ENCODE measurements at places on chromosomes 6 and 20. TPM values are rescaled to one million over a fixed set of nuclear protein-coding genes. Genes with fewer than 3 reads are reported as not detected.
A peak's percentile ranks its signal among the peaks of the same experiment; 100 is the strongest.

DNA sequence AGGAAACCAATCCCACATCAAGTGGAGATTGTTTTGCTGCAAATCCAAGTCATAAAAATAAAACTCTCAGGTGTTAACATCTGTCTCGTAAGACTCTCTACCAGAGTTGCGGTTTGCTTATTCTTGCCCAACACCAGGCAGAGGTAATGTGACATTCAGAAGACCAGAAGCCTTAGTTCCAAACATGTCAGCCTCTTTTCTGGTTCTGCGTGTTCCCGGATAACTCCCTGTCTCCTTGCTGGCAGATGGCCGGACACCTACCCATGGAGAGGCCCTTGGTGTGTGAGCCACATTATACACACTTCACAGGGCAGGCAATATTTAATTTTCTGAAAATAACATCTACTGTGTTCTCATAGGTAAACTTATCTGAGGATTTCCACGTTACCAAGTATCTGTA is 73.4 kb downstream of the GMPR start:
- no peaks in the 10 kb centered on the region for H3K27me3 ChIP-seq
- peaks cover 22% of the 10 kb centered on the region for H3K36me3 ChIP-seq
- DNase-seq, result no peak

- H3K4me3 ChIP-seq, result no peak overlapping the region
- no peak overlapping the region for H3K27ac ChIP-seq
- no peaks in the 10 kb centered on the region for H3K36me3 ChIP-seq
- no peak for DNase-seq
- no peaks in the 10 kb centered on the region for H3K4me1 ChIP-seq
Measured at GRCh38 chr6:113403966-113404595, 453.1 kb upstream of the MARCKS start.

GRCh38 chr6:91487696-91488392 is 901.0 kb upstream of the MAP3K7 start:
- H3K4me1 ChIP-seq, result no peaks in the 10 kb centered on the region
- H3K27me3 ChIP-seq, result no peaks in the 10 kb centered on the region
- no peak overlapping the region for H3K27ac ChIP-seq
- no peak overlapping the region for H3K4me3 ChIP-seq

- peaks cover 86% of the 10 kb centered on the region for H3K36me3 ChIP-seq
- H3K27ac ChIP-seq, result peak overlapping the region; percentile 99
- H3K4me1 ChIP-seq, result peaks cover 58% of the 10 kb centered on the region
- H3K27me3 ChIP-seq, result no peaks in the 10 kb centered on the region
Measured at GRCh38 chr6:33271117-33271467, 584 bp downstream of the VPS52 start.

- no peak overlapping the region for H3K4me3 ChIP-seq
- H3K27me3 ChIP-seq, result peaks cover 4% of the 10 kb centered on the region
- no peak for DNase-seq
- H3K36me3 ChIP-seq, result no peaks in the 10 kb centered on the region
- no peaks in the 10 kb centered on the region for H3K4me1 ChIP-seq
- H3K27ac ChIP-seq, result no peak overlapping the region
Measured at GRCh38 chr6:4313044-4313686, 177.8 kb upstream of the ECI2 start.

GRCh38 chr20:19074828-19075516 is 137.5 kb upstream of the SLC24A3 start:
- no peaks in the 10 kb centered on the region for H3K27me3 ChIP-seq
- H3K4me1 ChIP-seq, result no peaks in the 10 kb centered on the region
- no peak overlapping the region for H3K27ac ChIP-seq
- no peak for DNase-seq
- no peaks in the 10 kb centered on the region for H3K36me3 ChIP-seq

GRCh38 chr6:162942866-162943265 is 215.1 kb downstream of the PACRG start:
- no peaks in the 10 kb centered on the region for H3K4me1 ChIP-seq
- no peak overlapping the region for H3K27ac ChIP-seq
- DNase-seq, result no peak
- no peak overlapping the region for H3K4me3 ChIP-seq
- no peaks in the 10 kb centered on the region for H3K27me3 ChIP-seq

DNA sequence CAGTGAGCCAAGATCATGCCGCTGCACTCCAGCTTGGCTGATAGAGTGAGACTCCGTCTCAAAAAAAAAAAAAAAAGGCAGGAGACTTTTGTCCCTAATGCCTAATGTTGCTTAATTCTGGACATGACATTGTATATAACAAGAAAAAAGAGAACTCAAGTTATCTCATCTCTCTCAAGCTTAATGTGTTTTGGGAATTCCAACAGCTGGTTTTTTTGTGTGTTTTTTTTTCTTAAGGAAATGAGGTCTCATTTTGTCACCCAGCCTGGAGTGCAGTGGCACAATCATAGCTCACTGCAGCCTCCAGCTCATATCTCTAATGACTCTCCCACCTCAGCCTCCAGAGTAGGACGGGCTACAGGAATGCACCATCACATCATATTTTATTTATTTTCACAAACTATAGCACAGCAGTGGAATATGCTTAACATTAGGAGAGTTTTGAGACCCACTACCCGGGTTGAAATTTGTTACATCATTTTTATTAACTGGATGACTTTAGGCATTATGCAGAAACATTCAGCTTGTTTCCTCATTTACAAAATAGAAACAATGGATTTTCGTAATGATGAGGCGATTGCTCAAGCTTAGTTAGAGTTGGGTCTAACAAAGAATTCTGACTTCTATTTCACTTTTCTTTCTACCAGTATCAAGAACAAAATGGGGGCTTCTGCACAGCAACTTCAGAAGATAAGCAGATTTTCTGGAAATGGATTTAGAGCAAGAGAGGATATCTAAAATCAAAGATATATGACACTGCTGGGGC is 104.1 kb upstream of the BTN3A2 start:
- H3K27me3 ChIP-seq, result no peaks in the 10 kb centered on the region
- H3K4me1 ChIP-seq, result peaks cover 6% of the 10 kb centered on the region
- no peak for DNase-seq
- H3K27ac ChIP-seq, result no peak overlapping the region
- no peak overlapping the region for H3K4me3 ChIP-seq

DNA sequence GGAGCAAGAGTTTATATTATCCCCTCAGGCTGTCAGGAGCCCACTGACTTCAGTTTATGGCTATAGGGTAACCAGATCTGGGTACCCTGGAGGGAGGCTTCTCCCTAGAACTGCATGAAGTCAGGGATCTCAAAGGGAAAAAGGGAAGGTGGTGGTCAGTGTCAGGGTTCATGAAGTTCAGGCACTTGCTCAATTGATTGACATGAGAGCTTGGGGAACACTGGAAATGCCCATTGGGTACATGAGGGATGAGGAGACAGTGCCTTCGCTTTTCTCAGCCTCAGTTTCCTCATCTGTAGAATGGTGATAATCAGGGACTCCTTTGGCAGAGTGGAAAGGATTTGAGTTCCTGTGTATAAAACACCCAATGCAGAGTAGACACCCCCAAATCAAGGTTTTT is 22.6 kb downstream of the SIRPA start:
- H3K36me3 ChIP-seq, result no peaks in the 10 kb centered on the region
- H3K4me3 ChIP-seq, result no peak overlapping the region
- DNase-seq, result no peak
- H3K27ac ChIP-seq, result no peak overlapping the region
- H3K4me1 ChIP-seq, result no peaks in the 10 kb centered on the region
- no peaks in the 10 kb centered on the region for H3K27me3 ChIP-seq

DNA sequence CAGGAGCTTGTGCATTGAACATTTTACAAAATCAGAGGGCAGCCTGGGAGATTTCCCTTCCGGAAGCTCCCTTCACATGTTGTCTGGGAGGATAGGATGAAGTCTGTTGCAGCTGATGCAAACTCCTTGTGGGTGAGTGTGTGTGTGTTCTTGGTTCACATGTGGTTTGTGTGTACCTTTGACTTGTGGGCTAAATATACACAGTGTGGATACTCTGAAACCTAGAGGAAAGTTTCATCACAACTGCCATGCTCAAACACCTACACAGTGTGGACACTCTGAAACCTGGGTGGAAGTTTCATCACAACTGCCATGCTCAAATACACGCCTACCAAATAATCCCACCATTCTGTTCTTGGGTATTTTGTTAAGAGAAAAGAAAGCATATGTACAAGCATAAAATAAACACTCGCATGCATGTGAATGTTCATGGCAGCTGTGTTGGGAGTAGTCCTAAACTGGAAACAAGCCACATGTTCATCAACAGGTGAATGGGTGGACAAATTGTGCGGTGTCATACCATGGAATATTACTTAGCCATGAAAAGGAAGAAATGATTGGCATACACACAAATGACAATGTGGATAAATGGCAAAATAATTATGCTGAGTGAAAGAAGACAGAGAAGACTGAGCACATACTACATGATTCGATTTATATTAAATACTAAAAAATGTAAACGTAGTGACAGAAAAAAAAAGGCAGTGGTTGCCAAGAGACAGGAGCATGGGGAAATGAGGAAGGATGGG is 1.8 kb downstream of the SCP2D1 start:
- H3K4me3 ChIP-seq, result no peak overlapping the region
- no peak overlapping the region for H3K27ac ChIP-seq
- no peak for DNase-seq
- H3K36me3 ChIP-seq, result no peaks in the 10 kb centered on the region

DNA sequence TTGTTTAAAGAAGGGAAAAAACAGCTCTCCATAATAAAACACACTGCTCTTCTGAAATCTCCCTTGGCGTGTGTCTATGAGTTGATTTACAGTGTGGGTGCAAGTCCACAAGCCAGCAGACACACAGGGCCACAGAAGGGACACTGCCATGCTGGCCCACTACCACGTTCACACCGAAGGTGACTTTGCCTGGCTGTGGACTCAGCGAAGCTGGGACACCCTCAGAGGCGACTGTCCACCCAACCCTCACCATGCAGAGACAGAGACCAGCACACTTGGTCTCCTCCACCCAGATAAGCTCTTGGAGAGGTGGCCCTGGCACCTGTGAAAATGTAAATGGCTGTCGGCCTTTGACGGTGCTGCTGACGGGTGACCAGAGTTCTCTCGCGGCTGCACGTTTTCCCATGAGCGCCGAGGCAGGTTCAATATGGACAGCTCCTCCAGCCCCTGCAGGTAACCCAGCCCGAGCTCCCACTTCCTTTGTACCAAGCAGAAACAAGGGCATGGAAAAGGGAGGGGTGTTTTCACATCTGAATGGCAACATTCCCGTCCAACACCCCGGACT is 78.0 kb downstream of the YTHDF1 start:
- DNase-seq, result no peak
- H3K4me1 ChIP-seq, result no peaks in the 10 kb centered on the region
- H3K27me3 ChIP-seq, result no peaks in the 10 kb centered on the region
- H3K4me3 ChIP-seq, result no peak overlapping the region

DNA sequence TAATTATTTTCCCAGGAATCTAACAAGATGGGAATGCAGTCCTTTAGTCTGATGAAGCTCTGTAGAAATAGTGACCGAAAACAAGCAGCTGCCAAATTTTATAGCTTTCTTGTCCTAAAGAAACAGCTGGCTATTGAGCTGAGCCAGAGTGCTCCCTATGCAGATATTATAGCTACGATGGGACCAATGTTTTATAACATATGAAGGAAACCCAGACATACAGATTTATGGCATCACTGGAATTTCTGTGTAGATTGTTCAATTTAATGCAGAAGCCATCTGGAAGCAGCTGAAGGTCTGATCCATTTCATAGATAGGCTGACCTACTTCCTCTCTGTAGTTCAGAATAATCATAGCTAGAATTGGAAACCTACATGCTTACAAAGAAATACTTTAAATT is 11.8 kb upstream of the SNPH start:
- H3K27me3 ChIP-seq, result peaks cover 27% of the 10 kb centered on the region
- H3K4me3 ChIP-seq, result no peak overlapping the region
- H3K36me3 ChIP-seq, result no peaks in the 10 kb centered on the region
- H3K4me1 ChIP-seq, result peaks cover 3% of the 10 kb centered on the region
- no peak overlapping the region for H3K27ac ChIP-seq
- DNase-seq, result no peak

- peaks cover 7% of the 10 kb centered on the region for H3K27me3 ChIP-seq
- no peak for DNase-seq
- no peak overlapping the region for H3K27ac ChIP-seq
- no peak overlapping the region for H3K4me3 ChIP-seq
- peaks cover 51% of the 10 kb centered on the region for H3K36me3 ChIP-seq
Measured at GRCh38 chr20:44196271-44196670, 9.3 kb upstream of the JPH2 start.

DNA sequence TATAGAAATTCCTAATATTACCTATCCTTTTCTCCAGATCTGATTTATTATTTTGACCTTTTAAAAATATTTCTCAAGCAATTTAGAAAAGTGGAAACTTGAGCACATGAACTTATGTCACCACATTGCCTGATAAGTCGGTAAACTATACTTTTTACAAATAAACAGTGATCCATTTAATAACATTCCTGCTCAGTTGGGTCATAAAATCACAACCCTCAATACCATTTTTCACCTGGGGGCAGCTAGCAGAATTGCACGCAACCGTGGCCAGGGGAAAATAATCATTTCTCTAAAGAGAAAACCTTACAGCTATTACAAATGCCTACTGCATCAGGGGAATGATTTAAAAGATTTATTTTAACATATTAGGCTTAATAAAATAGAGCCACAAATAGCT is 614.5 kb downstream of the PHF3 start:
- no peaks in the 10 kb centered on the region for H3K27me3 ChIP-seq
- no peak for DNase-seq
- H3K36me3 ChIP-seq, result no peaks in the 10 kb centered on the region
- no peak overlapping the region for H3K27ac ChIP-seq
- no peak overlapping the region for H3K4me3 ChIP-seq

DNA sequence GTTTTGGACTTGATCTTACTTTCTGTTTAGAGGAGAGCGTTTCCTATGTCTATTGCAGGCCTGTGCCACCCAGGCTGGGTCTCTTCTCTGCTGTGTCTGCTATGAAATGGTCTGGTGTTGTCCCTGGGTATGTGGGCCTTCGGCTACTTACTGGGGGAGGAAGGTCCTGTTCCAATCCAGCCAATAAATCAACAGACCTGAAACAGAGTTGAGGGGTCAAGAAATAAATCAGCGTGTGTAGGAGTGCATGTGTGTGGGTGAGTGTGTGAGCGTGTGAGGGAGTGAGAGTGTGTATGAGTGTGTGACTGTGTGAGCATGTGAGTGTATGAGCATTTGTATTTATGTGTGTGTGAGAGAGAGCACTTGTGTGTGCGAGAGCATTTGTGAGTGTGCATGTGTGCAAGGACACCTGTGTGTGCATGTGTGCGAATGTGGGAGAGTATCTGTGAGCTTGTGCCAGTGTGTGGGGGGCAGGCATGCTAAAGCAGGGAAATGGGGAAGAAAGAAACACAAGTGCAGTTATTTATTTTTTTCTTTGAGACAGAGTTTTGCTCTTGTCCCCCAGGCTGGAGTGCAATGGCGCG is 86.3 kb upstream of the PMEPA1 start:
- no peak overlapping the region for H3K4me3 ChIP-seq
- peaks cover 5% of the 10 kb centered on the region for H3K27me3 ChIP-seq
- no peaks in the 10 kb centered on the region for H3K4me1 ChIP-seq
- H3K27ac ChIP-seq, result no peak overlapping the region
- H3K36me3 ChIP-seq, result no peaks in the 10 kb centered on the region

Gene CST4
- not detected for total RNA-seq

Gene SALL4
- not detected for total RNA-seq

Gene PRICKLE4
- total RNA-seq, result not detected

Gene DTD1
- total RNA-seq, result 28.6 TPM

Gene HTR1B
- total RNA-seq, result not detected

Gene TSHZ2
- total RNA-seq, result 7.1 TPM

Gene BAG2
- 5.8 TPM for total RNA-seq

Gene CAGE1
- 0.08 TPM for total RNA-seq

Gene MCCD1
- total RNA-seq, result not detected

Gene PDYN
- not detected for total RNA-seq

Gene OR12D3
- total RNA-seq, result not detected

Gene GJA10
- 3.5 TPM for total RNA-seq

Gene RAB22A
- 14.8 TPM for total RNA-seq

Data from activated CD4-positive, alpha-beta memory T cell treated with anti-CD3 and anti-CD28 coated beads, Interleukin-2, amount 10 ng/mL, durations not matched to agents 7 days and 5 days (primary cell).